ENCODE measurements at places on chromosomes 3 and 15. TPM values are rescaled to one million over a fixed set of nuclear protein-coding genes. Genes with fewer than 3 reads are reported as not detected.

DNA sequence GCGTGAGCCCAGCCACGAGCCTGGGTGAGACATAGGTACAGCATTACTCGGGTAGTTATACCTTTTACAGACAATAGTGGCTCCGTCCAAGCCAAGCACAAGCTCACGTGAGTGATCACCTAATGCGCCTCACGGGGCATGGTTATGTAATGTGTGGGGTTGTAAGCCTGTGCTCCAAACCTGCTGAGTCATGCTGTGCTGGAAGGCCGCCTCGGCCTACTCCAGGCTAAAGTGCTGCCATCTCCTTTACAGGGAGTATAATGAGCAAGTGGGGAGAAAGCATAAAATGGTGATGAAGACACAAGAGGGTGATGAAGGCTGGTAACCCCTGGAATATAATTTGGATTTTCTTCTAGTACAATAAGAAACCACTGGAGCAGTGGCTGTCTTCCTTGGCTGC lies 175.8 kb upstream of the STT3B start:
- DNase-seq = no peak

- DNase-seq = peak; percentile 35
Observed at GRCh38 chr15:87349181-87349580, 907.4 kb downstream of the NTRK3 start.

GRCh38 chr3:167918008-167918596 lies 177.6 kb downstream of the GOLIM4 start:
- peak; percentile 39 for DNase-seq

Gene EPHB1
- 47.6 TPM for polyA plus RNA-seq

Gene B2M
- polyA plus RNA-seq = 635 TPM

DNA sequence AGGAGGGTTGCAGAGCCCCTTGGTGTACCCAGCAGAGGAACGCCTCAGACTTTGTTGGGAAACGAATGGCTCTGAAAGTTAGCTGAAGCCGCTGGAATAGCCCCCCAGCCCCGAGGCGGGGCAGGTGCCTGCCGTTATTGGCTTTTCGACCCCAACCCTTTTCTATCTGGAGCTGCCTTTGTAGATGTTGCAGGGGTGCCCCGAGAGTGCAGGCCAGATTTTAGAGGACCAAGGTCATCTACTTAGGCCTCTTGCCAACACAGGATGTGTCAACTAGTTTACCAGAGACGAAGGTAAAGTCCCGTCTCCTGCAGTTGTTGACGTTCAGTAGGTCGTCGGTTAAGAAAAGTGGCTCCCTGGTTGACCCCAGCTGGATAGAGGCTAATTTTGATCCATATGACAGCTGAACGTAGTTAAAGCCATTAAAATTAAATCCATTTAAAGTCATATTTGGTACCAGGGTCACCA lies 579 bp upstream of the UBE3A start:
- no peak for DNase-seq

DNA sequence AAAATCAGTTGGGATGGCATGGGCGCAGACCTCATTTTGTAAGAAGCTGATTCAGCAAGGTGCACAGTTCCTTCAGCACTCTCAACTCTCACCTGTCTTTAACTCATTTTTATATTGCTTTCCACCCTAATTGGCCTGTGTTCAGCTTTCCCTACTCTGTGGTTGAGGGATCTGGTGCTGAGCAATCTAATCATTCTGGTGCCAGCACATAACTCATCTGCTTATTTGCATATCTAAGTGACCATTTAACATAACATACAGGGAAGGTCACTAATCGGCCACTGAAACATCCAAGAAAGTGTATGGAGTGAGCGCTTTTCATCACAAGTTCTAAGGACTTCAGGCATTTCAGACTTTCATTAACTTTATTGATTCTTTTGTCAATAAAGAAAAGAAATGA lies 303.4 kb upstream of the ROPN1 start:
- DNase-seq = no peak
